ENCODE measurements at places on chromosomes 13 and 19.

GRCh38 chr13:96963786-96964475 lies 30.3 kb downstream of the OXGR1 start:
- no peaks in the 10 kb centered on the region for H3K36me3 ChIP-seq
- H3K27me3 ChIP-seq = no peaks in the 10 kb centered on the region

GRCh38 chr19:32976223-32976805 lies 4.3 kb downstream of the FAAP24 start:
- peak; percentile 92 for DNase-seq
- H3K36me3 ChIP-seq = peaks cover 38% of the 10 kb centered on the region
- H3K27me3 ChIP-seq = no peaks in the 10 kb centered on the region

DNA sequence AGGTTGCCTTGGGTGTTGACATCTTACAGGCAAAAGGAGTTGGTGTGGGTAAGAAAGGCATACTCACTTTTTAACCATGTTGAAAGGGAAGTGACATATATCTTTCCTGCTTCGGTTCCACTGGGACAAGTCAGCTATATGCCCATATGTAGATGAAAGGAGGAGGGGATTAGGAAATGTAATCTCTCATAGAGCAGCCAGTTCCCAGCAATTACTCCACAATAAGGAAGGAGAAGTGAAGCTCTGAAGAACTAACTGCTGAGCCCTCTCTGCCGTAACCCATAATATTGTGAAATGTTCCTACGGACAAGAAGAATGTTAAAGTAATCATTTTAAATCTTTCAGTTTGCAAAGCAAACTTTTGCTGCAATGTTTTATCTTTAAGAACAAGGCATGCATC lies 82.2 kb downstream of the EDNRB start:
- H3K4me3 ChIP-seq = no peak overlapping the region
- no peaks in the 10 kb centered on the region for H3K27me3 ChIP-seq
- no peak for DNase-seq
- no peak overlapping the region for H3K27ac ChIP-seq

GRCh38 chr13:78147905-78148304 lies 229.3 kb upstream of the EDNRB start:
- H3K4me3 ChIP-seq = no peak overlapping the region
- H3K36me3 ChIP-seq = no peaks in the 10 kb centered on the region
- no peaks in the 10 kb centered on the region for H3K27me3 ChIP-seq

- DNase-seq = no peak
- H3K27ac ChIP-seq = no peak overlapping the region
- H3K36me3 ChIP-seq = no peaks in the 10 kb centered on the region
- H3K4me3 ChIP-seq = no peak overlapping the region
Observed at GRCh38 chr13:112977525-112977924, 8.5 kb downstream of the MCF2L start.

- H3K4me1 ChIP-seq = peaks cover 3% of the 10 kb centered on the region
- no peak for DNase-seq
- peaks cover 42% of the 10 kb centered on the region for H3K36me3 ChIP-seq
- H3K27me3 ChIP-seq = no peaks in the 10 kb centered on the region
- no peak overlapping the region for H3K27ac ChIP-seq
Observed at GRCh38 chr19:55676383-55676782, 1.4 kb downstream of the EPN1 start.

DNA sequence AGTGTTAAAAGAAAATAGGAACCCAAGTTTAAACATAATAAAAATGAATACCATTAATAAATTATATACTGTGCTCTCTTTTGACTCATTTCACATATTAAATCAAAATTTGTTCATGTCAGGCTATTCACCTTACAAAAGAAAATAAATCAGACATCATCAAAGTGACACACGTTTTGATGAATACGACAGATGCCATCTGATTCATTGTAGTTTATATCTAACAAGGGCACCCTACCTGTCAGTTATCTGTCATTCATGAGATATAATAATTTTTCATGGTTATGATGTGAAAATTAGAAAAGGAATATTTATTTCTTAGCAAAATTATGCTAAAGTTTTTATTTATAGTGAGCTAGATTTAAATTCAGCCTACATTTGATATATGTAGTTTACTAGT lies 188.1 kb upstream of the PCDH17 start:
- H3K4me1 ChIP-seq = no peaks in the 10 kb centered on the region
- no peak overlapping the region for H3K4me3 ChIP-seq
- no peaks in the 10 kb centered on the region for H3K27me3 ChIP-seq
- no peak overlapping the region for H3K27ac ChIP-seq
- no peaks in the 10 kb centered on the region for H3K36me3 ChIP-seq
- DNase-seq = no peak

DNA sequence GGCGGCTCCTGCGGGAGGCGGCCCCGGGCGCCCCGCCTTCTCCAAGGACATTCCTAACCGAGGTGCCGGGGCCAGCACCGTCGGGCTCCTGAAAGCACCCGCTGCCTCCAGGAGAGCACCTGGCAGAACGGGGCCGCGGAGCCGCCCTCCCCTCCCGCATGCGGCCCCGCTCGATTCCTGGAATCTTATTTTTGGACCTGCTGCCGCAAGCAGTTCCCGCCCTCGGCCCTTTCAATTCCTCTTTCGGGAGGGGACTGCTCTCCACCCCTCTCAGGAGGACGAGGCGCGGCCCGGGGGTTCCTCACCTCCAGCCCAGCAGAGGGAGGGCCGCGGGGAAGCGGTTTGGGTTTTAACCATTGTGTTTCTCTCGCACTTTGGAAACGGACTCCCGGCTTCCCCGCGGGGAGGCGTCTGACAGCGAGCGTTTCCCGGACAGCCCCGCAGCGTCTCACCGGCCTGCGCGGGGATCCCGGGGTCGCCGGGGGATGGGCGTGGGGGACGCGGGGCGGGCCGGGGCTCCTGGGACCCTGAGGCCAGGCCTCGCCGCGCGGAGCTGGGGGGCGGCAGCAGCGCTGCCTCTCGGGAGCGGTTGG lies 849 bp downstream of the GAS6 start:
- no peak overlapping the region for H3K27ac ChIP-seq
- peaks cover 19% of the 10 kb centered on the region for H3K4me1 ChIP-seq
- DNase-seq = peak; percentile 82
- peaks cover 8% of the 10 kb centered on the region for H3K36me3 ChIP-seq
- H3K4me3 ChIP-seq = peak overlapping the region; percentile 77

DNA sequence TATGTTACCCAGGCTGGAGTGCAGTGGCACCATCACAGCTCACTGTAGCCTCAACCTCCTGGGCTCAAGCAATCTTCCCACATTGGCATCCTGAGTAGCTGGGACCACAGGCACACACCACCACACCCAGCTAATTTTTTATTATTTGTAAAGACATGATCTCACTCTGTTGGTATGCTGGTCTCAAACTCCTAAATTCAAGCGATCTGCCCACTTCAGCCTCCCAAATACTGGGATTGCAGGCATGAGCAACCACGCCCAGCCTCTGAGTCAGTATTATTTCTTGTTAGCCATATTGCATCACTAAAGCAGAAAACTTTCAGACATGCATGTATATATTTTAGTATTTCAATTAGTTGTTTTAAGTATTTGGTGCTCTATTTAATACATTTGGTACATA lies 376.4 kb downstream of the GPC6 start:
- H3K4me3 ChIP-seq = no peak overlapping the region
- DNase-seq = no peak
- no peaks in the 10 kb centered on the region for H3K36me3 ChIP-seq

- H3K27me3 ChIP-seq = no peaks in the 10 kb centered on the region
- peaks cover 12% of the 10 kb centered on the region for H3K4me1 ChIP-seq
- DNase-seq = no peak
- H3K36me3 ChIP-seq = no peaks in the 10 kb centered on the region
- no peak overlapping the region for H3K27ac ChIP-seq
Observed at GRCh38 chr13:86810361-86810760, 860.8 kb upstream of the SLITRK5 start.

GRCh38 chr19:39858541-39858940 lies 12.4 kb upstream of the FBL start:
- no peaks in the 10 kb centered on the region for H3K36me3 ChIP-seq
- peak; percentile 82 for DNase-seq
- no peaks in the 10 kb centered on the region for H3K4me1 ChIP-seq
- H3K27me3 ChIP-seq = no peaks in the 10 kb centered on the region

- no peaks in the 10 kb centered on the region for H3K36me3 ChIP-seq
- peak within 1 kb of the TSS; percentile 29 for H3K27ac ChIP-seq
- DNase-seq = peak; percentile 95
- H3K4me3 ChIP-seq = peak within 1 kb of the TSS; percentile 80
Observed at GRCh38 chr19:41218615-41219507, at the start of gene AXL. TSS of gene AXL (plus strand) at chr19:41219223. CDS start at chr19:41219393, 170 bp downstream.

DNA sequence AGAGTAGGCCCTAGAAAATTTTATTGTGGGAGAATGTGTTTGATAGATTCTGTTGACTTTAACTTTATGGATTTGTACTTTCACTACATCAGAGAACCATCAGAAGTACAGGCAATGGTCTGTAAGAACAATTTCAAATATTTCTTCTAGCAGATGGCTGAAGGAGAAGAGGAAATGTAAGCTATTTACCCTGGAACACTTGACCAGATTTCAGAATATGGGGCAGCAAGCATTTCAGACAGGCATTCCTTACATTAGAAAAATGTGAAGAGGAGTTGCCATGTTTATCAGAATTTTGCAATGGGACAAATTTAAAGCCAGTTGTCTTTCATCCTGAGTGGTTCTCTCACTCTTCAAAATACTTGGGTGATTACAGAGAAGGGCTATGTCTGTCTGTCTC lies 7.5 kb downstream of the FRY start:
- no peaks in the 10 kb centered on the region for H3K36me3 ChIP-seq
- no peak overlapping the region for H3K4me3 ChIP-seq
- H3K4me1 ChIP-seq = peaks cover 4% of the 10 kb centered on the region
- DNase-seq = no peak

DNA sequence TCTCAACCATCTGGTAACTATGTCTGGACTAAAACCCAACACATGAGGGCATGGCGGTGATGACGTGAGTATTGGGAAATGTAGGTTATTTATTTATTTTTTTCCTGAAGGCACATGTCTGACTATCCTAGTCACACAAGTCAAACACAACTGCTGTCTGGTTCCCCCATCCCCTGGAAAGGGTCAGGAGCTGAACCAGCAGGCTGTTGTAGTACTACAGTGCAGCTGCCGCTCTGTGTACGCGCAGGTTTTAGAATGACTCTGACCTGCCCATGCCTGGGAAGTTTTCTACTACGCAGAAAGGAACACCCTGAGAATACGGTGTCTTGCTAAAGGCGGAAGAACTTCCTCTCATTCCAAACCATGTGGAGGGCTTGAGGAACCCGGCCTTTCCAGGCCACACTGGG lies 1.2 kb downstream of the SLC7A1 start:
- H3K4me1 ChIP-seq = peaks cover 5% of the 10 kb centered on the region
- DNase-seq = peak; percentile 71
- peaks cover 25% of the 10 kb centered on the region for H3K27me3 ChIP-seq
- no peaks in the 10 kb centered on the region for H3K36me3 ChIP-seq

DNA sequence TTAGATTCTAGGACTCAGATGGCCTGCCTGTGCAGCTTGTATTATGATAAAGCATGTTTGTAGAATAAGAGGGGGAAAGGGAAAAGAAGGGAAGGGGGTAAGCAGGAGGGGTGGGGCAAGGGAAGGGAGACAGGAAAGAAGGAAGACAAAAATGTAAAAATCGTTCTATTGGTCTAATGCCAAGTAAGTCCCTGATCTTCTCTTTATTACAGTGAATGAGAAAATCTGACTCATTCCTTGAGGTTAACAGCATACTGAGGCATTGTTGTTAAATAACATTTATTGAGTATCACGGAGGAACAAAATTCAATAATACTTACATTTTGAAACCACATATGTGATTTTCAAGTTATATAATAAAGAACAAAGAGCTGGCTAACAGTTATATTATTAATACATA lies 1534.7 kb downstream of the OLFM4 start:
- no peak overlapping the region for H3K4me3 ChIP-seq
- no peaks in the 10 kb centered on the region for H3K36me3 ChIP-seq
- no peak overlapping the region for H3K27ac ChIP-seq
- no peaks in the 10 kb centered on the region for H3K27me3 ChIP-seq

DNA sequence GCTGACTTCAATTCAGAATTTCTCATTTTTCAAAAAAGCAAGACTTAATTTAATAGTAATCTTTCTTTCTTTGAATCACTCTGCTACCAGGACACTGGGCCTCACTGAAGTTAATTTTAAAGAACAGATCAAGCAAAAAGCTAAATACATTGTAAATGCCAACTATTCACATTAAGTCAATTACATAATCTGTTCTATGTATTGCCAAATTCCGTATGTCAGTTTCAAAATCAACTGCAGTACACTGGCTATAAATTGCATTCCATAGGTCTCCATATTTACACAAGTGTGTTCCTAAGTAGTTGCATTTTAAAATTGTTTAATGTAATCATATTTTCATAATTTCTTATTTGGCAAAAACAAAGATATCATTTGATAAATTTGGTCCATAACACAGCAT lies 10.1 kb downstream of the FOXO1 start:
- H3K36me3 ChIP-seq = no peaks in the 10 kb centered on the region
- peaks cover 8% of the 10 kb centered on the region for H3K4me1 ChIP-seq
- no peaks in the 10 kb centered on the region for H3K27me3 ChIP-seq
- no peak for DNase-seq
- H3K4me3 ChIP-seq = no peak overlapping the region
- no peak overlapping the region for H3K27ac ChIP-seq

- H3K27ac ChIP-seq = no peak overlapping the region
- H3K36me3 ChIP-seq = no peaks in the 10 kb centered on the region
- H3K4me3 ChIP-seq = no peak overlapping the region
- H3K4me1 ChIP-seq = no peaks in the 10 kb centered on the region
Observed at GRCh38 chr13:108728370-108728769, 99.0 kb downstream of the MYO16 start.

DNA sequence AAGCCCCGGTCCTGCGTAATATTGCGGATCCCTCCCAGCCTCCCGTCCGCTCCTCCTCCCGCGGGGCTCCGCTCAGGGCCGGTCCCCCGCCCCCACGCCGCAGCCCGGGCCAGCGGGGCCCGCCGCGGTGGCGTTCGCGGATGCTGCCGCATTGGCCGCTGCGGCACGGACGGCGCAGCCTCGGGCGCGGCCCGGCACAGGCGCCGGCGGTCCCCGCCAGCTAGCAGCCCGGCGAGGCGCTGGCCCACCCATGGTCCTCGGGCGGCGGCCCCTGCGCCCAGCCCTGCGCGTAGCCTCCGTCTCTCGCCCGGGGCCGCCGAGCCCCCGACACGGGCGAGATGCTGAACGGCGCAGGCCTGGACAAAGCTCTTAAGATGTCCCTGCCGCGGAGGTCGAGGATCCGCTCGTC lies at the start of gene ATP8A2:
Gene ATP8A2 (plus strand): TSS at position 100 of the 409 bp plus-strand sequence. CDS start 239 bp downstream, at position 339.
- peaks cover 71% of the 10 kb centered on the region for H3K27me3 ChIP-seq
- peak within 1 kb of the TSS; percentile 77 for H3K4me3 ChIP-seq
- DNase-seq = peak; percentile 71

GRCh38 chr19:47107202-47107952 lies 6.2 kb downstream of the ZC3H4 start:
- H3K4me1 ChIP-seq = peaks cover 2% of the 10 kb centered on the region
- no peak overlapping the region for H3K27ac ChIP-seq
- no peak overlapping the region for H3K4me3 ChIP-seq

Data from endodermal cell (in vitro differentiated cells).